Lung (tissue), 17 donors: ENCODE measurements at places on chromosomes 6 and 20.
A peak's percentile ranks its signal among the peaks of the same experiment; 100 is the strongest.

DNA sequence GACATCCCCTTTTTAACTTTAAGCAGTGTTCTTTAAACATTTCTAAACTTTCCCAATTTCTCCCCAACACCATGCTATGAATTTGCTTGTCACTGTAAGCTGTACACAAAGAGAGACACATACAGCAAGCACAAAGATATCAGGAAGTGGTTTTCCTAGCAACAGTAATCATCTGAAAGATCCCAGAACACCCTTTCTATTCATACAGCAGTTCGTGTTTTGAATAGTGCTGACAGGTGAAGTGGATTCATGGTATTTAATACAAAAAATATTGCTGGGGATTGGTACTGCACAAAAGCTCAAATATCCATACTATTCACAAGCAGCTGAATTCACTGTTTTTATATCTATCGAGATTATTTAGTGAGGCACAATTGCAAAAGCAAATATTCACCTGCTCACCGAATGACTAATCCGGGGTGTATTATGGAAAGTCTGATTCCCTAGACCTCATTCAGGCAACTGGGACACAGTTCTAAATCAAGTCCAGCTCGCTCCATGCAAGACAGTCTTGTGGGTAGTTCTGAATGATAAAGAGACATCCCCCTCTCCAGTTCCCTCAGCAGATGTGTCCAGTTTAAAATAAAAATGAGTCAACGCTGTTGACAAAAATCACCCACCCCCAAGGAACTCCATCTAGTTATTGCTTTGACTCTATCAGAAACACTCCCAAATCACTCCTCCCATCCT lies 107.1 kb upstream of the TSHZ2 start:
- DNase-seq, result no peak

GRCh38 chr6:39980839-39981580 lies 46.7 kb upstream of the MOCS1 start:
- DNase-seq, result peak; percentile 81

- DNase-seq, result no peak
Observed at GRCh38 chr20:24733416-24733815, 215.7 kb upstream of the CST7 start.

- DNase-seq, result no peak
Observed at GRCh38 chr20:63890201-63890576, 4.7 kb upstream of the DNAJC5 start.

- DNase-seq, result no peak
Observed at GRCh38 chr6:30841644-30842504, 42.4 kb upstream of the DDR1 start.
